ENCODE measurements at places on chromosomes 6 and 20.

- no peak for DNase-seq
Observed at GRCh38 chr20:49813305-49813974, 812 bp downstream of the SLC9A8 start.

GRCh38 chr20:19661717-19662636, 96.1 kb upstream of the RIN2 start:
- DNase-seq = peak; percentile 73

- no peak for DNase-seq
Observed at GRCh38 chr6:8041913-8042583, 22.1 kb downstream of the BLOC1S5 start.

DNA sequence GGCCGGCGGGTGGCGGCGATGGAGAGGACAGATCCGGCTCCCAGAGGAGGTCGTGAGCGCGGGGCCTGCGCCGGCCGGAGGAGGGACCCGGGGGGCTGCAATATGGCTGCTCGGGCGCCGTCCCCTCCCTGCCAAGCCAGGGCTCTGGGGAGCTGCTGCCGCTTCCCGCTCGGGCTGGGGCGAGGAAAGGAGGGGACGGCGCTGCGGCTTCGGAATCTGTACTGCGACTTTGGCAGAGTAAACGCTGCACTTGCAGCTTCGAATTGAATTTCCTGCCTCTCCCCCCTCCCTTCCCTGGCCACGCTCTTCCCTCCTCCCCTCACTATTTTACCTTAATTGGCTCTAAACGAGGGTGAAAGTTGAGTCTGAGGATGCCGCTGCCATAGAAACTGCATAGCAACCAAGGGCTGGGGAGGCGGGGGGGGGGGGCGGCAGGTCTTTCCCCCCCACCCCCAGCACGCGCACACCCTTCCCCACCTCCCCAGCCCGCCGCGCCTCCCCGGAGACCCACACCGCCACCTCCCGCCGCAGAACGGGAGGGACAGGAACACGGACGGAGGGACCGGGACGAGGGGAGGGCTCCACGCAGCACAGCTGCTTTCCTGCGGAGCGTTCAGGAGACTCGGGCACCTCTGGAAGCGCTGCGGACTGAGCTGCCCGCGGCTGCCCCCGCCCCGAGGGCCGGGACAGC, 93.9 kb downstream of the RNASET2 start:
- DNase-seq = no peak

DNA sequence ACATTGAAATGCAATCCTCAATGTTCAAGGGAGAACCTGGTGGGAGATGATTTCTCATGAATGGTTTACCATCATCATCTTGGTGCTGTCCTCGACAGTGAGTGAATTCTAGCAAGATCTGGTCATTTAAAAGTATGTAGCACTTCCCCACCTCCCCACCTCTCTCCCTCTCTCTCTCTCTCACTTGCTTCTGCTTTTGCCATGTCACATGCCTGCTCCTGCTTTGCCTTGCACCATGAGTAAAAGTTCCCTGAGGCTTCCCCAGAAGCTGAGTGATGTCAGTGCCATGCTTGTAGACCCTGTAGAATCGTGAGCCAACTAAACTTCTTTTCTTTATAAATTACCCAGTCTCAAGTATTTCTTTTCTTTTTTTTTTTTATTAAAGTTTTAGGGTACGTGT, 60.5 kb downstream of the DST start:
- no peak for DNase-seq

GRCh38 chr6:4819706-4820283, 43.6 kb downstream of the CDYL start:
- peak; percentile 12 for DNase-seq

GRCh38 chr6:129186988-129187387, 304.1 kb downstream of the LAMA2 start:
- peak; percentile 83 for DNase-seq

GRCh38 chr6:41200296-41200900, 551 bp downstream of the TREML2 start:
- peak; percentile 26 for DNase-seq

Data from kidney tubule cell (primary cell).